Activated CD8-positive, alpha-beta memory T cell treated with anti-CD3 and anti-CD28 coated beads for 4 hours (primary cell): ENCODE measurements at places on chromosomes 11 and 22.

- no peak for DNase-seq
Observed at GRCh38 chr11:96326959-96327358, 16.0 kb downstream of the MAML2 start.

GRCh38 chr22:45096256-45096907, 67.3 kb upstream of the NUP50 start:
- no peak for DNase-seq

DNA sequence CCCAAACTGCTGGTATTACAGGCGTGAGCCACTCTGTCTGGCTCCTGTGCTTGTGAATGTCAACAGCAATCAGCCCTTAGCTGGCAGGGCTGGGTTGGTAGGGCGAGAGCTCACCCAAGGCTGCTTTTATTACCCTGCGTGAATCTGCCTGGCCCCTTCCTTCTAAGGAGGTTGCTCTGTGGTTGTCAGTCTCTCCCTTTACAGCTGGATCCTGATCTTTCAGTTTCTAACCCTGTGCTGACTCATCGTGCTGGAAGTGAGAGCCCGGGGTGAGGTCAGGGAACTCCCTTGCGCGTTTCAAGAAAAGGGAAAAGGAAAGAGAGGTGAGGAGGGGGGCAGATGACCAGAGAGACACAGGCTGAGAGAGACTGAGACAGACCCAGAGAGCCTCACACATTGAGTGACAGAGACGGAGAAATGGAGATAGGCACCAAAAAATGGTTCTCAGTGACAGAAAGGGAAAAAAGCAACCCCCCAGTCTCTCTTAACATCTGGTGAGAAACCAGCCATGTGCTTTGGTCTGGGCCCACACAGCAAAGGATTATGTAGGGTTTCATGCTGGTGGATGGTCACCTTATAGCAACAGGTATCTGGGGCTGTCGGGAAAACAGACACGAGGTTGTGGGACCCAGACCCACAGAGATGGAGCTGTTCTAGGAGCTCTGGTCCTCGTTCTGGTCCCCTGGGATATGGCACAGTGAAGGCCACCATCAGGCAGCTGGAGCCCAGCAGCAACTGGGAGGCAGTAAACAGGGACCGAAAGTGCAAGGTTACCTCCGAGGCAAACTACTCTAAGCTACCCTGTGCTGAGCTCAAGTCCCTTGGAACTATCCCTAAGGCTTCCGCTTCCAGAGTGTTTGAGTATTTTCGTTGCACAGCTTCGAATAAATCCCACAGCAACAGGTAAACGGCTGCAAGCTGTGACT, 2.5 kb downstream of the TCN2 start:
- DNase-seq = no peak

- DNase-seq = no peak
Observed at GRCh38 chr11:3001496-3001895, 9.4 kb upstream of the NAP1L4 start.

DNA sequence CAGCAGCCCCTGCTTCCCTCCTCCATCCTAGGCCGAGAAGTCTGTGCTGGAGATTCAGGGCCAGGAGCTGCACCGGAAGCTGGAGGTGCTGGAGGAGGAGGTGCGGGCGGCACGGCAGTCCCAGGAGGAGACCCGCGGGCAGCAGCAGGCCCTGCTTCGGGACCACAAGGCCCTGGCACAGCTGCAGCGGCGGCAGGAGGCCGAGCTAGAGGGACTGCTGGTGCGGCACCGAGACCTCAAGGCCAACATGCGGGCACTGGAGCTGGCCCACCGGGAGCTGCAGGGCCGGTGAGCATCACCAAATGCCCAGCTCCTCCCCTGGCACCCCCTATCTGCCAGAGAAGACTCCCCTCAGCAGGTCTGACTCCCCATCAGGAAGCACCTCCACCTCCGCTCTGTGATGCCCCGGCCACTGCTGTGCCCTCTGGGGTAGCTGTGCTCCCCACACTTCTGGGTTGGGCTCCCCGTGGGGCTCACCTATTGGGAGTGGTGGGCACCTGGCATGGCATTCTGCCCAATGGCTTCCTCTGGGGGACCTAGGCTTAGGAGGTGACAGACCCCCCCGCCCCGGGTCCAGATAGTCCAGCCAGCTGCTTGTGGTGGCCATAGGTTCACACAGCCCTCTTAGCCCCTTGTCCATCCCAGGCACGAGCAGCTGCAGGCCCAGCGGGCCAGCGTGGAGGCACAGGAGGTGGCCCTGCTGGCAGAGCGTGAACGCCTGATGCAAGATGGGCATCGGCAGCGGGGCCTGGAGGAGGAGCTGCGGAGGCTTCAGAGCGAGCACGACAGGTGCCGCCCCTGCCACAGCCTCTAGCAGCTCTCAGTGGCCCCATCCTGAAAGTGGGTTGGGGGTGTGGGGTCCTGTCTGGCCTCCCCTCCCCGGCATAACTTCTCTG, 6.6 kb upstream of the RPS6KA4 start:
- no peak for DNase-seq

DNA sequence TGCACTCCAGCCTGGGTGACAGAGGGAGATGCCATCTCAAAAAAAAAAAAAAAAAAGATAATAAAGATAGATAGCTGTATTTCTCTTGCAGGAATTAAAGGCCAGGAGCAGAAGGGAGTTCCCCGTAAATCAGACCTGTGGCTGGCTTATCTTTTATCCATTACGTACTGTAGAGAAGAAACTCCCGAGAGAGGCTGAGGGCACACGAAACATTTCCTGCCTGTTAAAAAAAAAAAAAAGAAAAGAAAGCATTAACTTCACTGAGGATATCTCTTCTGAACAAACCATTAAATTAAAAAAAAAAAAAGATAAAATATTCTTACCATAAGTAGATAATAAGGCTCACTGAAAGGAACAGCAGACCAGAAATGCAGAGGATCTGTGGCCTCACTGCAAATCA, 22.5 kb downstream of the P4HA3 start:
- no peak for DNase-seq

- no peak for DNase-seq
Observed at GRCh38 chr11:4610258-4610935, 2.4 kb upstream of the TRIM68 start.

DNA sequence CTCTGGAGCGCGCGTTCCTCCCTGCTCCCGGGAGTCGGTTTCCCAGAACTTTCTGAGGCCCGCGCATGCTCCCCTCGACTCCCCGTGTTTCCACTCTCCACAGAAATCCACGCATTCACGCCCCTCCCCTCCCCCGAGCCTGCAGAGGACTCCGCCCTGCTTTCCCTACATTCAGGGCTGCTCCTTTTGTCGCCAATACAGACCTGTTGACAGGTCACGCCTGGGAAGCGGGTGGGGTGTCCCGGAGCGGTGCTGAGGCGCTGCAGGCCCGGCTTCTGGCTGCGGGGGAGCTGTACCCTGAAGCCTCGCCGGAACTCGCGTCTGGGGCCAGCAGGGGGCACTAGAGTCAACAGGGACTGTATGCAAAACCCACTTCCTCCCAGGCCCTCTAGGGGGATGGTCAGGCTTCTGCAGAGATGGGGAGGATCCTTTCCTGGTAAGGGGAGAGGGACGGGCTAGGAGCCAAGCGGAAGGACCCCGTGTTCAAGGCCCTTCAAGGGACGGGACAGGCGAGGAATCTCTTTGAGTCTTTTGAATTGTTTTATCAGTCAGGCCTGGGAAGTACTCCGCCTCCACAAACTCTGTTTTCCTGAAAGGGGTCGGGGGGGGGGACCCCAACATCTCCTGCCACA, at the start of gene PRAME:
Gene PRAME (minus strand): TSS at position 294 of the 632 bp plus-strand sequence. CDS start 2,433 bp downstream, outside the sequence.
- peak; percentile 23 for DNase-seq

GRCh38 chr11:36460220-36460619, 49.9 kb downstream of the TRAF6 start:
- no peak for DNase-seq

DNA sequence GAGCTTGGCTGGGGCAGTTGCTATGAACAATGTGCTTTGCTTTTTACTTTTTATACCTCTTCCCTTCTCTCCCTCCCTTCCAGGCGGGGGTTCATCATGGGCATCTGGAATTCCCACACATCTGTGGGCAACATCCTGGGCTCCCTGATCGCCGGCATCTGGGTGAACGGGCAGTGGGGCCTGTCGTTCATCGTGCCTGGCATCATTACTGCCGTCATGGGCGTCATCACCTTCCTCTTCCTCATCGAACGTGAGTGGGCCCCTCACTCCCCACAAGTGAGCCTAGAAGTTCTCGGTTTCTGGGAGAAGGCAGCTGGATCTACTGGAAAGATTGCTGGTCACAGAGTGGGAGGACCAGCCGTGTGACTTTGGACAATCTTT, 17.4 kb downstream of the SLC37A2 start:
- no peak for DNase-seq

- no peak for DNase-seq
Observed at GRCh38 chr22:45975164-45976161, 1.5 kb downstream of the WNT7B start.

DNA sequence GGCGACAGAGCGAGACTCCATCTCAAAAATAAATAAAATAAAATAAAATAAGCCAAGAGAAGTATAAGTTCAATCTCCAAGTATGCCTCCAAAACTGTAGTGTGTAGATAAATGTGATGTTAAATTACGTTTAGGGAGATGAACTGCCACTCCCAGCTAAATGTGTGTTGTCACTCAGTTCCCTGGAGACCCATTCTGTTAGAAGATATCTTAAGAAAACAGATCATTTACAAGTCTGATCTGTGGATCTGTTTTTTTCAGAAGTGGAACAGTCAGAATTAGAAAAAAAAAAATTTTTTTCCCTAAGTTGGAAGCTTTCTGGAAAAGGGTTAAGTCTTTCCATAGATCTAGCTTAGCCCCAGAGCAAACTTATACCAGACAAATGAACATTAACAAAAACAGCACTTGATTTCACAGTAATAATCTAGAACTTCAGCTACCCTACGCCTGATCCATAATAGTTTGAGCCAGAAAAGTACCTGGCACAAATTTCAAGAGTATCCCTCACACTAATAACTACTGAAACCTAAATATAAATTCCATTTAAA, 18.2 kb downstream of the CELF1 start:
- DNase-seq = no peak

DNA sequence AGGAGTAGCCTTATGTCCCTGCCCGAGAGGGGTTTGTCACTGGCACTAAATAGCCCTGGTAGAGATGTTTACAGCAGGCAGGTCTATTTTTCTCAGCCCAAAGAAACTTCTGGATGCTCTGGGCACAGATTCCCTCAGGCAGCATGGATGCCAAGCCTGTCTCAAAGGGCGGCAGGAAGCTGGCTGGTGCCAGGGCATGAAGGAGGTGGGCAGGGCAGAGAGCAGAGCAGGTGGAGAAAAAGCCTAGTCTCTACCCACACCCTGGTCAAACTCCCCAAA, 4.1 kb upstream of the GAS2L1 start:
- DNase-seq = no peak

GRCh38 chr22:46201059-46201757, 48.9 kb downstream of the CDPF1 start:
- no peak for DNase-seq

GRCh38 chr11:119172513-119172912, 4.0 kb downstream of the NLRX1 start:
- DNase-seq = no peak

DNA sequence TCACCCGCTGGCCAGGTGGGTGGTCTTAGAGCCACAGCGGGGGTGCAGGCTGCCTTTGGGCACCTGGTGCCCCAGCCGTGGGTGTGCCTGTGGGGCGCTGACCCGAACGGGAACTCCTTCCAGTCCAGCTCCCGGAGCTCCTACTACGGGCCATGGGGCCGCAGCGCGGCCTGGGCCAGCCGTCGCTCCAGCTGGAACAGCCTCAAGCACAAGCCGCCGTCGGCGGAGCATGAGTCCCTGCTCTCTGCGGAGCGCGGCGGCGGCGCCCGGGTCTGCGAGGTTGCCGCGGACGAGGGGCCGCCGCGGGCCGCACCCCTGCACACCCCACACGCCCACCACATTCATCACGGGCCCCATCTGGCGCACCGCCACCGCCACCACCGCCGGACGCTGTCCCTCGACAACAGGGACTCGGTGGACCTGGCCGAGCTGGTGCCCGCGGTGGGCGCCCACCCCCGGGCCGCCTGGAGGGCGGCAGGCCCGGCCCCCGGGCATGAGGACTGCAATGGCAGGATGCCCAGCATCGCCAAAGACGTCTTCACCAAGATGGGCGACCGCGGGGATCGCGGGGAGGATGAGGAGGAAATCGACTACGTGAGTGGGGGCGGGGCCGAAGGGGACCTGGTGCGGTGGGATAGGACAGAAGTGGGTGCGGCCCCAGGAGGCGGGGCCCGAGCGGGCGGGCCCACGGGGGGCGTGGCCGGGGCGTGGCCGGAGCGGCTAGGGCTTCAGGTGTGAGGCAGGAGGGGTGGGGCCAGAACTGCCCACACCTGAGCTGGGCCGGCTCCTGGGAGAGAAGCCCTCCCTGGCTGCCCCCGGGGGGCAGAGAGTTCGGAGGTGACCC, 91.5 kb downstream of the CACNA1I start:
- DNase-seq = peak; percentile 38

DNA sequence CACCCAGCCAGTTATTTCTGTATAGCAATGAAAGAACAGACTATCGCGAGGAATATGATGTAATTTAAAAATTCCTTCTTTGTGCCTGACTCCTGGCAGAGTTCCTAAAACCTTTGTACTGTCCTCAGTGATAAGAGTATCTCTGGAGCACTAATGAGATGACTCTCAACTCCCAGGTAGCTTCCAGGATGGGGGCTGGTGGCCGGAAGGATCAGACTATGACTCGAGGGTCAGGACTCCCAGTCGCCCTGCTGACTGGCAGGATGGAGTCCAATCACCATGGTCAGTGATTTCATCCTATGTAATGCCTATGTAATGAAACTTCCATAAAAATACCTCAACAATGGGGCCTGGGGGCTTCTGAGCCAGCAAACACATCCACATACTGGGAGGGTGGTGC, 135.1 kb downstream of the SHANK2 start:
- DNase-seq = no peak

GRCh38 chr22:22823131-22823810, 64.3 kb upstream of the IGLL5 start:
- DNase-seq = no peak

GRCh38 chr11:103633819-103634590, 402.4 kb upstream of the DDI1 start:
- no peak for DNase-seq

GRCh38 chr22:35409783-35410662, 10.1 kb downstream of the MCM5 start:
- DNase-seq = no peak
